NCI-H1092 treated with DMSO at 0.1 percent for 48 hours (cell line): ENCODE measurements at places on chromosomes 2 and 18.

GRCh38 chr2:96137321-96138178 lies 752 bp downstream of the ASTL start:
- no peak for DNase-seq

DNA sequence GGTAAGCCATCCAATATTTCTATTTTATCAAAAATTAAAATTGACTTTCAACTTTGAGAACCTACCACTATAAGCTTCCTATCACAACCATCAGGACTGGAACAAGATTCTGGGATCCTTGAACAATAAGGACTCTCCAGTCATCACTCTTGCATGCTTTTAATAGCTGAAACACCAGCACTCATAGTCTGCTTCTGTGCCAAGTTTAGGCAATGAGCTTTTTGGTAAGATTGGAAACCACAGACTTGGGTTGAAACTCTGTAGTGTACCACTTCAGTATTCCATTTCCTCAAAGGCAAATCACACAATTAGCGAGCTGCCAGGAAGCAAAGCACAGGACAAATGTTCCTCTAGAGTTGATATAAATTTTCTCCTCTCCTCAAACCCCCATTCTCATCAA lies 1065.8 kb upstream of the SLC39A10 start:
- no peak for DNase-seq

DNA sequence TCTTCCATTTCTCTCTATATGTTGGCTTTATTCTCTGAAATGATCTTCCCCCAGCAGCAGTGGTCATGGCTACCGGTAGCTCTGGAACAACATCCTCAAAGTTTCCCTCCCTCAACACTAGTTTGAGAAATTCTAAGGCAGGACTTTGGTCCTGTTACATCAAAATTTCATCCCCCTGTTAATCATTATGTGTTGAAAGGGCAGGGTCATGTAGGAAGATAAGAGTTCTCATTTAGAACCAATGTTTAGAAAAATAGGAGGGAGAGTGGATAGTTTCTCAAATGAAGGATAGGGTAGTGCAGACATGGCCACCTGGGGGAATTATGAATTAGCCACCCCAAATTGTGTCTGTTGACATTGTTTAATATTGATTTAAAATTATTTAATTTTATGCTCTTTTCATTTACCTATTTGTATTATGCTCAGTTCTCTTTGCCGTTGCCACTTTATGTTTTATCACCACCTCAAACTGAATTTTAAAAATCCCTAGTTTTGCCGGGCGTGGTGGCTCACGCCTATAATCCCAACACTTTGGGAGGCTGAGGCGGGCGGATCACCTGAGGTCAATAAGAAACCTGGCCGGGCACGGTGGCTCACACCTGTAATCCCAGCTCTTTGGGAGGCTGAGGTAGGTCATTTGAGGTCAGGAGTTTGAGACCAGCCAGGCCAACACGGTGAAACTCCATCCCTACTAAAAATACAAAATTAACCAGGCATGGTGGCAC lies 22.3 kb downstream of the EML4 start:
- no peak for DNase-seq

GRCh38 chr2:55862673-55863390 lies 60.8 kb downstream of the EFEMP1 start:
- DNase-seq, result no peak
